ENCODE measurements at places on chromosomes 1 and 21.

DNA sequence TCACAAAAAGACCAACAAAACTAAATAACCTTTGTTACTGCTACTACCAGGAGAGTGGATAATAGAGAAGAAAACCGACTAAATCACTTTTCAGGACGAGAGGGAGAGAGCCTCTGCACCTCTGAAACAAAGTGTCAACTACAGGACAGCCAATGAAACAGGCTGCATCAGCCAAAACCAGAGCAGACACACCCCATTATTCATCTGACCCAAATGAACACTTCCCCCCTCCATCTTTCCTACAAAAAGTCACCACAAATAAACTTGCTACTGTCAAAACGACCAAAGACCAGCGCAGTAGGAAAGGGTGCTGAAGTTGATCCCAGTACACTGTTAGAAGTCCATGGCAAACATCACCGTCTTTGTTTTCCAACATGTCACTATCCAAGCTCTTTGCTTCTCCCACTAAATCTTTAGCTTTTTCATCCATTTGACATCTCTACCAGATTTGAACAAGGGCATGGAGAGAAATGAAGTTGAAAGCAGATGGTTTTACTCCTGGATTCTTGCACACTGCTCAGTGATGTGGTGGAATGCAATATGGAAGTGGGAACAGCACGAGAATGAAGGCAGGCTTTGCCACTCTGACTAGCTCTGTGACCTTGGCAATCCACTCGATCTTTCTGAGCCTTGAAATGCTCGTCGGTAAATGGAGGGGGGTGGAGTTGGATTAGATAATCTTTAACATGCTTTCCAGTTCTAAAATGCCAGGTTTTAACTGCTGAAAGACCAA is 20.5 kb downstream of the DSTYK start:
- no peak for DNase-seq

DNA sequence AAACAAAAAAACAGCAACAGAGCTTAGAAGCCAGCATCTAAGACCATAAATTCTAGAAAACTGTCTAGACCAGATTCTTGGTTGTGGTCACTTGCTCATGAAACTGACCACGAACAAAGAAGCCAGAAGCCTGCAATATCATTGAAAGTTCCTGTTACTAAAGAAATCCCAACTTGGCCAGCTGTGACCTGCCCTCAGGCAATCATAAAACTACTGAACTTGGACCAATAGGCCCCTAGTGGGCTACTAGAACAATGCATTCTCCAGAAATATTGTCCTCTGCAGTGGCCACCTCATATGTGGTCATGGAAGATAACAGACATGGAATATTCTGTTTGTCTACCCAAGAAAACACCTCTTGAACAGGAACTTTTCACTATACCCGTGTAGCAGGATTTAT is 87.7 kb downstream of the SPATA17 start:
- DNase-seq = no peak

- DNase-seq = no peak
These were observed 4.2 kb downstream of the PTGFRN start for GRCh38 chr1:116913941-116914340.

GRCh38 chr1:57293214-57293613 is 130.6 kb downstream of the DAB1 start:
- DNase-seq = no peak

- no peak for DNase-seq
These were observed 100.0 kb upstream of the RAB4A start for GRCh38 chr1:229170778-229171505.

DNA sequence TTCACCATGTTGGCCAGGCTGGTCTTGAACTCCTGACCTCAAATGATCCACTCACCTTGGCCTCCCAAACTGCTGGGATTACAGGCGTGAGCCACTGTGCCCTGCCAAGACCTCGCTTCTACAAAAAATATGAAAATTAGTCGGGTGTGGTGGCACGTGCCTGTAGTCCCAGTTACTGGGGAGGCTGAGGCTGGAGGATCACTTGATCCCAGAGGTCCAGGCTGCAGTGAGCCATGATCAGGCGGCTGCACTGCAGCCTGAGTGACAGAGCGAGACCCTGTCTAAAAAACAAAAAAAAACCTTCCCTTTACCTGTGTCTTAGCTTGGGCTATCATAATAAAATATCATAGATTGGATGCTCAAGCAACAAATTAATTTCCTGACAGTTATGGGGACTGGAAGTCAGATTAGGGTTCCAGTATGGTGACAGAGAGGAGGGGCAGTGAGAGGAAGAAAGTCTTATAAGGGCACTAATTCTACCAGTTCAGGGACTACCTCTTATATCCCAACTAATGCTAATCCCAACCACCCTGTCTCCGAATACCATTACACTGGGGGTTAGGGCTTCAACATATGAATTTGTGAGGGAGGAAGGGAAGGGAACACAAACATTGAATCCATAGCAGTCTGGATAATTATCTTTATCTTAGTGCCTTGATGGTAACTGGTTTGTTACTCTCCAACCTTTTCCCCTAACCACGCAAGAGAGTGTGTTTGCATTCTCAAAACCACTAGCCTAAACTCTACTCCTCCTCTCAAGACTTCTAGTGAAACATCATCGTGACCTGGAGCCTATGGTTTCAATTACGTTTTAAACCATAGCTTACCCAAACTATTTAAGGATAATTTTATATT is 1.0 kb upstream of the NAXE start:
- DNase-seq = no peak

DNA sequence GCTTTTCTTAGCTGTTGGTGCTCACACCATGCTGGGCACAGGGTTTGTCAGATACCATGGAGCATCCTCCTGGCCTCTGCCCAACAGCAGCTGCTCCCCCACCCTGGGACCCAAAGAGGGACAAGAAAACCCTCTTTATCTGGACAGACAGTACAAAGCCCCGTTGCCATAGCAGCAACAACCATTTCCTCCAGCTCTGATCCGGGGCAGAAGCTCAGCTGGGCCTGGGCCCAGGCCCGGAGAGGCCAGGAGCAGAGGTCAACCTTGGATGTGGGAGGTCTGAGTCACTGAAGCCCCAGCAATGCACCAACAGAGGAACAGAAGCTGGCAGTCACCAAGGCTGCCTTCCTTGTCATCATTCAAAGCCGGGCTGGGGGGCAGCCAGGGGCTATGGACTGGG is 228.4 kb upstream of the POU3F1 start:
- no peak for DNase-seq

GRCh38 chr1:14681182-14681581 is 82.7 kb downstream of the KAZN start:
- DNase-seq = no peak

DNA sequence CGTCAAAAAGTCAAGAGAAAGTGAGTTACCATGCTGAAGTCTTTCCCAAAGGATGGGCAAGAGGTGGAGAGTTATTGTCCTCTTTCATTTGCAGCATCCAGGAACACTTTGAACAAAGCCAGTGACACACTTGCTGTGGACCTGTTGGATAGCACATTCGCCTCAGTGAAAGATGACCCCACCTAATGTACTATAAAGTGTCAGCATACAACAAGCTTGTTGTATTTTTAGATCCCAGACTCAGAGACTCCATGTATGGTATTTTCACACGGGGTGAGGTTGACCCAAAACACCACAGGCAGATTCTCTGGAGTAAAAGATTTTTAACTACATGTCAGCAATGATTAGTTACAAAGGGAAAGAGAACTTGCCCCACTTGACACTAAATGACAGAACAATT is 273.8 kb downstream of the PTBP2 start:
- DNase-seq = no peak

GRCh38 chr1:164675342-164675904 is 116.4 kb downstream of the PBX1 start:
- DNase-seq = no peak

DNA sequence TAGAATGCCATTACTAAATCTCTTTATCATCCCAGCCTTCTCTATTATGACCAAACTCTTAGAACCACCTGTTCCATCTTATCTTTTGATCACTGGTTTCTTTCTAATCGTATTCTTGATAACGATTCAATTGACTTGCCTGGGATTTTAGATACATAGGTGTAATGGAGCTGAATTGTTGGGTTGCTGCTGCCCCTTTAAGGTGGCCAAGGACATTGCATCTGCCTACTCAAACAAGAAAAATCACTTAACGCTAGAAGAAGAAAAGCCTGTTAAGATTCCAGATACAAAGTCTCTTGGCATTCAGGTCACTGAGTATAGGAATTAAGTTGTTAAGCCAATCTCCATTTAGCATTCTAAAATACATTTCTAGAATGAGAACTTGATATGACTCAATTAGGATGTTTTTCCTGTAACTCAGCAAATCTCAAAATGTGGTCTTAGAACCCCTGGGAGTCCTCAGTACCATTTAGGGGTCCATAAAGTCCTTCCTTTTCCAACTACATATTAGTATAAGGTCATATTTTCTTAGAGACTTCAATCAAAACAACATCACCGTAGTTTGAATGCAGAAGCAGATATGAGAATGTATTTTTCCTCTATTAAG is 12.4 kb downstream of the NEXN start:
- DNase-seq = no peak

DNA sequence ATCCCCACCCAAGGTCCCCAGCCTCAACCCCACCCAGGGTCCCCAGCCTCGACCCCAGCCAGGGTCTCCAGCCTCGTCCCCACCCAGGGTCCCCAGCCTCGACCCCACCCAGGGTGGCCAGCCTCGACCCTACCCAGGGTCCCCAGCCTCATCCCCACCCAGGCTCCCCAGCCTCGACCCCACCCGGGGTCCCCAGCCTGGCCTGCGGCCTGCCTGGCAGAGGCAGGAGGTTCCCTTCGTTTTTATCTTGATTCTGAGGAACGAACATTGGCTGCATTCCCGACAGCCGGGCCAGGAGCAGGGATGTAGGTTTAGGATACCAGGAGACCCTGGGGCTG is 3.4 kb upstream of the PDE9A start:
- DNase-seq = no peak

- no peak for DNase-seq
These were observed 370.4 kb downstream of the VAV3 start for GRCh38 chr1:107594536-107594935.

All from stimulated activated CD4-positive, alpha-beta T cell treated with anti-CD3 and anti-CD28 coated beads, Interleukin-12 subunit alpha, Interleukin-12 subunit beta, amount 100 ng/mL, for 24 hours (primary cell).